ENCODE measurements at places on chromosomes 5 and 9. TPM values are rescaled to one million over a fixed set of nuclear protein-coding genes. Genes with fewer than 3 reads are reported as not detected.

HMMR gene
- 0.46 TPM for total RNA-seq

TMEM141 gene
- 62.5 TPM for total RNA-seq

GBGT1 gene
- 4.6 TPM for total RNA-seq

ARL10 gene
- 11.4 TPM for total RNA-seq

SURF1 gene
- 58.7 TPM for total RNA-seq

ROR2 gene
- 0.65 TPM for total RNA-seq

SLC46A2 gene
- total RNA-seq, result 0.16 TPM

ZNF879 gene
- 3.9 TPM for total RNA-seq

OR1J2 gene
- total RNA-seq, result not detected

RPL7A gene
- total RNA-seq, result 761 TPM

HBEGF gene
- total RNA-seq, result 73.9 TPM

RNF208 gene
- 22.2 TPM for total RNA-seq

GRCh38 chr9:32926911-32927310, 74.5 kb downstream of the APTX start:
- no peak for DNase-seq

DNA sequence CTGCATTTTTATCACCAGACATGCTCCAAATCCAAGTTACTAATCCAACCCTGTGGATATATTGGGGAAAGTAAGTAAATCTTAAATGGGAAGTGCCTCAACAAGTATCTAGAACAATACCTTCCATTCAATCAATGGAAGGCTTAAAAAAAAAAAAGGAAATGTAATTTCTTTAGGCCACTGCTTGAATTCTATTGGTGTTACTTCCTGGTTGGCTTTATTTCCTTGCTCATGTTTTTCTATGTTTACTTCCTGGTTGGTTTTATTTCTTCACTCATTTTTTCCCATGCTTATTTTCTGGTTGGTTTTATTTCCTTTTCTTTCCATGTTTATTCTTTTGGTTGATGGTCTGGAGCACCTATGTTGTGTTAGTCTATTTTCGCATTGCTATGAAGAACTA, 363.9 kb downstream of the KDM4C start:
- no peak for DNase-seq

GRCh38 chr5:77181596-77182304, 28.7 kb upstream of the PDE8B start:
- no peak for DNase-seq

DNA sequence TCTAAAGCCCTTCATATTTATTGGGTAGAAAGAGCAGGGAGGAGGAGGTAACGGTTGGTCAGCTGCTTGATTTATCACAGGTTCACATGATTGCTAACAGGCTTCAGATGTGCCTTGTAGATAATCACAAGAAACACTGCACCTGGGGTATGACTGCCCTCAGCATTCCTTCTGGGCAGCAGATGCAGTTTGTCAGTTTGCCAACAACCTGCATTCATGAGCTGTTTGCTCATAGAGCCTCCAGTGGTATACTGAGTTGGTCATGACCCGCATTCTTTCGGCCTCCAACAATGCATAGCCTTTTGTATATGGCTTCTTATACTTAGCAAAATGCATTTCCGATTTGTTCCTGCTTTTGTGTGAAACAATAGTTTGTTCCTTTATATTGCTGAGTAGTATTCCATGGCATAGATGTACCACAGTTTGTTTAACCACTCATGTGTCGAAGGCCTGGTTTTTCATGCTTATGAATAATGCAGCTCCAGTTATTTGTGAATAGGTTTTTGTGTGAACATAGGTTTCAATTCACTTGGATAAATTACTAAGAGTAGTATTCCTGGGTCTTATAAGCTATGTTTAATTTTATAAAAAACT, 83.6 kb downstream of the ARHGEF28 start:
- DNase-seq, result no peak

DNA sequence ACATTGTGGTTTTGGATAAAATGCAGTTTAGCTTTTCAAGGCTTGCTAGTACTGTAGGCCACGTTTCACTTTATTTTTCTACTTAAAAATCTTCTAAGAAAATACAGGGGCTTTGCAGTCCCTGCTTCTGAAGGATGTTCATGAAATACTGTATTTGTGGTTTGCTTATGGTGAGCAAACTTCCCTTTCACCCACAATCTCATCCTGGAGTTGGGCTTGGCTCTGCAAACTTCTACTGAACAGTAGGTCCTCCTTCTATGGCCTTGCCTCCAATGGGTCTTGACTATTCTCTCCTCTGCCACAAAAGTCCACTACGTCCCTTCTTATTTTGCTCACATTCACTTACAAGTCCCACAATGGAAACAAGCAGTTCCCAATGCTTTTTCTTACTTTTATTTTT, 502.7 kb upstream of the KLF4 start:
- no peak for DNase-seq

DNA sequence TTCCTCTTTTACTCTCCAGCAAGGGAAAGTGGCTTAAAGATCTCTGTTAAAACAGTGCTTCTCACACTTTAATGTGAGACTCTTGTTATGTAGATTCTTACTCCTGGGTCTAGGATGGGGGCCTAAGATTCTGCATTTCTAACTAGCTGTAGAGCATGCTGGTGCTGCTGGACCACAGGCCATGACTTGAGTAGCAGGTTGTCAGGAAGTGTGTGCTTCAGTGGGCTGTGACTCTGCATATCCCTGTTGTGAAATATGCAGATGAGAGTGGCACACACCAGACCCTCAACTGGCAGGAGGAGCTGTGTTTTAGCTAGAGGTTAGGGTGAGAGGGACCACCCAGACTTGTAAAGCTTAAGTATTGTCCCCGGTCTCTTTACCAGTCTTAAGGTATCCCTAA, 191.1 kb upstream of the DMRT1 start:
- DNase-seq, result no peak

DNA sequence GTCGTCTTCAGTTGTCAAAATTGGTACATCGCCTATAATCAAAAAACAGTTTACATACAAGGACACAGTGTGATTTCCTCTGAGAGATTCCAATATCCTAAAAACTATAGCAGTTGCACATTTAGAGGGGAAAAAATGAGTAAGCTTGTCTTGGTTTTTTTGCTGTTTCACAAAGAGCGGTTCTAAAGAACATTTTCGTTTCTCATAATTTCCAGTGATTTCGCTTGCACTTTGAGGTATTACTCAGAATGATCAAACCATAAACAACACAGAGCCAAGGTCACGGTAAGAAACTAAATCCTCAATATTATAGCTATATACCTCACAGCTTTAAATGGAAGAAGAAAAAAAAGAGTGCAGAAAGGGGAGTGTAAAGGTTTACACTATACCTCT, 861 bp downstream of the MTX3 start:
- DNase-seq, result no peak

DNA sequence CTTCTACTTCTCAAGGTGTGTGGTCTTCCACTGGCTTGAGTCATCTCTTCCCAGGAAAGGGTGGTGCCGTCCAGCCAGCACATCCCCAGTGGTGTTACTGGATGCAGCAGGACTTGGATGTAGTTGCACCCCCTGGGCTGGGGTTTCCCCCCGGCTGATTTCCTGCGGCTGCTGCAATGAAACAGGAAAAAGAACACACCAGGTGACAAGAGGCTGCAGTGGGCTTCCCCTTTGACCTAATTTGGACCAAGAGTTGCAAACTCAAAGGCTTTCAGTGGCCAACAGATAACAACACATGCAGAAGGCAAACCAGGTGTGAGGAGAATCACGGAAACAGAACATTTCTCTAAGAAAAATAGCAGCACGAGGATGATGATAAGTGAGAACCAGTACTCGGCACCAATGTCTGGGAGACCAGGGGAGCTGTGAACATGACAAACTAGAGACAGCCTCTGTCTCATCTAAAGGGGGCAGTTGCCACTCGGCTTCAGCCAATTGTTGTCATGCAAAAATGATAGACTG, 83.7 kb downstream of the PDE6A start:
- DNase-seq, result no peak

DNA sequence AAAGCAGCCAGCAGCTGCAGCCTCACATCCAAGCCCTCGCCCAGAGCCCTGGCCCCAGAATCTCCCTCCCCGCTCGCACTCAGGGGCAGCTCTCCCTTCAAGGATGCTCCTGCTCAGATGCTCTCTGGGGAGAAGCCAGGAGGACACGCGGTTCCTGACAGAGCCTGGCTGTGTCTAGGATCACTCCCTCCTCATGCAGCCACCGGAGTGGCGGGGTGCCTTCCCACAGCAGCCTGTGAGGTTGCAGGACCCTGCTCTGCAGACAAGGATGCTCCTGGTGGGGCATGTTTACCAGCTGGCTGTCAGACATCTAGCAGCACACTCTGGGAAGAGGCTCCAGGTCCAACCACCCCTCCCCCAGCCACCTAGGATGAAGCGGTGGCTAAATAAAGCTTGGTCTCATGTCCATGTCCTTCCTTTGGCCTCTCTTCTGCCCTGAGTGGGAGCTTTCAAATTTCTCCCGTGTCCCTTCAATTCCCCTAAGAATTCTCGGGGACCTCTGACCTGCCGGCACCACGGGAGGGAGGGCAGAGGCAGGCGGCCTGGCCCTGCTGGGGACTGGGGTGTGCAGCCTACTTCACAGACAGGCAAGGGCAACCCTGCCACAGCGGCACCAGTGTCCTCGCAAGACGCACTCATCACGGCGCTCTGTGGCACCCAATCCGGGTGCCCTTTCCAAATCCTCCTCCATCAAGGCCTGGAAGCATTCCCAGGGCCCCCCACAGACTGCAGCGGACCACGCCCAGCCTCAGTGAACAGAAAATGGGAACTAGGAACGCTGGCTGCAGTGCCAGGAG, 88.3 kb upstream of the SARDH start:
- DNase-seq, result no peak

- DNase-seq, result no peak
Observed at GRCh38 chr5:112254303-112254702, 164.8 kb downstream of the EPB41L4A start.

GRCh38 chr5:78799266-78800017, 150.9 kb upstream of the LHFPL2 start:
- DNase-seq, result no peak

DNA sequence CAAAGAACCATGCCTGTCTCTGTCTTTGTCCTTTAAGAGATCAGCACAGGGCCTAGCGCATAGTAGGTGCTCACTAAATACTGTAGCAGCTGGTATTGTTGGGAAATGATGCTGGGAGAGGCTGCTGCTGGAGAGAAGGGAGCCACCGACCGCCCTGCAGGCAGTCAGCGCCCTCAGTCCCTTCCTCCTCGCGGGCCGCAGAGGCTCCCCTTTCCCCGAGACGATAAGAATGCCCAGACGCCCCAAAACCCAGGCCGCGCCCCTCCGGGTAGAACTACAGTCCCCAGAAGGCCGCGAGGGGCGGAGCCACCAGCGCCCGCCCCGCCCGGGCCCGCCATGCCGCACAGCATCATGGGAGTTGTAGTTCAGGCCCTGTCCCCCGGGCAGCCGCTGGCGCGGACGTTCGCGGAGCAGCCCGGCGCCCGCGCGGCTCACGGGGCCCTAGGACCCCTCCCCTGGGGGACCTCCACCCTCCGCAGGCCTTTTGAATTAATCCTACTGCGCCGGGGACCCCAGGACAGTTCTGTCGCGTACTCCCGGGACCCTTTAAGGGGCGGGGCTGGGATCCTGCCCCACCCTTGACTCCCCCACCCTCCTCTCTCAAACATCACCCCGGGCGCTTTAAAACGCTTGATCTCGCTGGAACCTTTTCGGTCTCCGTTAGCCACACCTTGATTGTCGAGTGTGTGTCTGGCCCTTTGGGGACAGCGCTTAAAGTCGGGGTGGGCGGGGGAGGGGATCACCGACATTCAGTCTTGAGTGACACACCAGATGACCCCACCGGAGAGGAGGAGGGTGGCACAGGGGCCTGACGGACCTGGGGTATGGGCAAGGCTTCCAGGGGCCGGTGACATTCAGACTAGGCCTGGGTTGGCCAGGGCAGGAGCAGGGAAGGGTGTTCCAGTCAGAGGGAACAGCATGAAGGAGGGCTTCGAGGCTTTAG, 24.8 kb upstream of the IER5L start:
- DNase-seq, result peak; percentile 95

- DNase-seq, result no peak
Observed at GRCh38 chr5:7625740-7626139, 225.2 kb downstream of the CFAP90 start.

DNA sequence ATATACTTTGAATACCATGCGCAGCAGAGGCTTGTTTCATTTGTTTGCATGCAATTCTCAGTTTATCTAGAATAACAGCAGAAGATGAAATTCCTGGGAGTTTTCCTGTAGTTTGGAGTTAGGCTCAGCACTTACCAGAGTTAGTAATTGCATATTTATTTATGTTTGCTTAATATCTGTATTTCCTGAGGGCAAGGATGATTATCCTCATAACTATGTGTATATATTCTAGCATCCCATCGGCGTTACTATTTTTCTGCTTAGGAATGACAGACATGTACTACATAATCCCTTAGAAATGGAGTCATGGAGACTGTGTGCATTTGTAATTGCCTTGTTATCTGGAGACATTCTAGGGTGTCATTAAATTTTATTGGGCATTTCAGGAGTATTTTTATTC, 1184.8 kb downstream of the DTWD2 start:
- DNase-seq, result no peak

DNA sequence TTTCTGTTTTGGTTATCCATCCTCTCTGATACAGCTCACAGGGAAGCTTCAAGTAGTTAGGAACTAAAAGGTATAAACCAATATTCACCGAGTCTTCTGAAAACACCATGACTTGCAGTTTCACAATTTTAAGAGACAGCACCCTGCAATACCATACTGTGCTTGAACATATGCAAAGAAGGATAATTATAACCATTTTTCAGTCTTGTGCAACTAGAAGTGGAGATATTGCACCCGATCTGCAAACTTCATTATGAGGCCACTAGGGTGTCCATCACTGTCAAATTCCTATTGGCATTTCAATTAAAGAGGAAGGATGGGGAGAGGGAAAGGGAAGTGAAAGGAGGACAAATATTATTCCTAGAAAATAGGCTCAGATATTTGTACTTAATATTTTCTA, 32.4 kb upstream of the CEP120 start:
- DNase-seq, result no peak

GRCh38 chr9:132011896-132012295, 67.8 kb downstream of the MED27 start:
- no peak for DNase-seq

DNA sequence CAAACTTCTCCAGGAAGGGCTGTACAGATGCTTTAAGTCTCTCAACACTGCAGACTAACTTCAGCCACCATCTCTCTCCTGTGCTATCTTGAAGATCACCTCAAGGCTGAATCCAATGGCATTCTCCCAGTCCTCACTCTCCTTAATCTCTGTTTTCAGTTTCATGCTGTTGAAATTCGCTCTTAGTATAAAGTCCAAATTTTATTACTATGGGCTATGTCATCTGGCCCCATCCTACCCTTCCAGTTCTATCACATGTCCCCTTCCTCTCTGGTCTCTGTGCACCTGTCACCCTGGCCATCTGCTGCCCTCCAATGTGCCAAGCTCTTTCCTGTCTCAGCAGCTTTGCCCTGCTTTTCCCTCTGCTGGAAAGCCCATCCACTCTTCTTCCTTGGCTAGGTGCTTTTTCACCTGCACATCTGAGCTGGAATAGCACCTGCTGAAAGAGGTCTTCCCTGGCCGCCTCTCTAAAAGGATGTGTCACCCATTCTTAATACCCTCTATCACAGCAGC, 284.7 kb upstream of the MAP3K1 start:
- no peak for DNase-seq

DNA sequence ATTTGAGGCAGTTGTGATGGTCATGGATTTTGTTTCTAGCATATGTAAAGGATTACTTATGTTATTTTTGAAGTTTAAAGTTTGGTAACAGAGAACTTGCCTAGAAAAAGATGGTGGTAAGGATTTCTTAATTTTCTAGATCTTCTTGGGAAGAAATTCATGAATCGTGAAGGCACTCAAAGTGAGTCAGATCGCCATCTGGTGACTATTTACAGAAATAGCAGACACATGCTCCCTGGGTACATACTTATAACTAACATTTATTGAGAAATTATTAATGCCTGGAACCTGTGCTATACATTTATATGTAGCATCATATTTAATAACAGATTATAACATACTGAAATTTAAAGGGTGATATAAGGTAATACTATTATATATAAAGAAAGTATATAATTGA, 299.7 kb downstream of the IZUMO3 start:
- no peak for DNase-seq

Data from cardiac septum (tissue), 1 donor.